ENCODE measurements at places on chromosomes 1 and 21. TPM values are rescaled to one million over a fixed set of nuclear protein-coding genes. Genes with fewer than 3 reads are reported as not detected.

NR1I3 gene
- total RNA-seq = not detected

TSPEAR gene
- not detected for total RNA-seq

FBXO2 gene
- total RNA-seq = 0.71 TPM

GAS5 gene
- 223 TPM for total RNA-seq

LRRC39 gene
- 1.0 TPM for total RNA-seq

DNASE2B gene
- total RNA-seq = 0.39 TPM

IL22RA1 gene
- total RNA-seq = not detected

KCNT2 gene
- 0.93 TPM for total RNA-seq

ALDH4A1 gene
- 54.8 TPM for total RNA-seq

FCRL1 gene
- 0.32 TPM for total RNA-seq

SERPINC1 gene
- not detected for total RNA-seq

CAMK1G gene
- total RNA-seq = not detected

TRIM67 gene
- 0.22 TPM for total RNA-seq
